ENCODE measurements at places on chromosomes 7 and 10. TPM values are rescaled to one million over a fixed set of nuclear protein-coding genes. Genes with fewer than 3 reads are reported as not detected.

GRCh38 chr10:76242956-76243355 is 811.5 kb downstream of the LRMDA start:
- no peak for DNase-seq

- DNase-seq, result no peak
These were observed 72.4 kb downstream of the ARID5B start for GRCh38 chr10:61973906-61974305.

GRCh38 chr10:120738658-120739057 is 112.5 kb upstream of the WDR11 start:
- no peak for DNase-seq

GRCh38 chr10:119305860-119306513 is 98.6 kb downstream of the GRK5 start:
- DNase-seq, result no peak

- DNase-seq, result no peak
These were observed 7.1 kb upstream of the PAX2 start for GRCh38 chr10:100738055-100738827.

DNA sequence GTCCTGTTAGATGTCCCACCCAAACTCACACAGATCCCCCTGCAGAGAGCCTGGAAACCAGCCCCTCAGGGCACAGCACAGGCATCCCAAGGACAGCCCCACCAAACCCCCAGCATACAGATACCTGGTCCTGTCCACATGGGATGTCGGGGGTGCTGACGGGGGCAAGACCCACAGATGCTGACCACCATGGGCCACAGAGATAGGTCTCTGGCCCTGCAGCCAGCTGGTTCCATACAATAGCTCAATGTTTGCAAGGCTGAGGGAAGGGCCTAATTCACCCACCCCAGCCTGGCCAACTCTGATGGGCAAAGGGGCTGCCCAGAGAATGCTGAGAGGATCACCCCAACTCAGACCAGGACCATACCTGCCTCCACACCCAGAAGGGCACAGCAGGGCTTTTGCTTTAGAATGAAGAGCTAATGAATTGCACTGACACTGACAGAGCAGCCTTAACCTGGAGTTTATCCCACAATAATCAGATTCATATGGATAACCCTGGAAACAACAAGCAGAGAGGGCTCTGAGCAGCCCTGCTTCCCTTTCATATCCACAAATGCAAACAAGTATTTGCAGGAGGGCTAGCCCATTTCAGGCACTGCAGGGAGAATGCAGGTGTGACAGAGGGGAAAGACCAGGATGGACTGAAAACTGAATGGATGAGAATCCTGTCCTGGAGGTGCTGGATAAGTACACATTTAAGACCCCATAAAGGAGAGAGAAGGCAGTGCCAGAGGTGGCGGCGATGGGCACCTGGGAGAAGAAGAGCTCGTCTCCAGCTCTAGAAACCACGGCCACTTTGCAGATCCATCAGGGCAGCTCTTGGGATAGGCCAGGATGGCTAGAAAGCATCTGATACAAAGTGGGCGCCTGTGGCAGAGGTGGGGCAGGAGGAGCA is 126.7 kb downstream of the TNS3 start:
- DNase-seq, result no peak

DNA sequence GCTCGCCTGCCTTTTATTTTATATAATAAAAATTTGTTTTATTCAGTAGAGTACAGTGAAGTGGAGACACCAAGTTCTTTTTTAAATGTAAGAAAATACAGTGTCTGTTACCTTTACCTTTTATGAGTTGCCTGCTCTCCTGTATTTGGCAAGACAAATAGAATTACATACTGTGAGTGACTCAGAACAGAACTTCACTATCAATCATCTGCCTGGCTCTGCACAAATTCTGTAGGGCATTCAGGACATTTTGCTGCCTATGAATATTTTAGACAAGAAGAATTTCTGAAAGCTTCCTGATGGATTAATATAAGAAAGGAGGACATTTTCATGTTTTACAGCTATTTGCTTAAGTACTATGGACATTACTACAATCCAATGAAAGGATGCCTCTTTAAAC is 135.4 kb upstream of the PHF14 start:
- DNase-seq, result no peak

- no peak for DNase-seq
These were observed 190.7 kb upstream of the GPR26 start for GRCh38 chr10:123475466-123475865.

GRCh38 chr7:15309872-15310271 is 251.9 kb downstream of the AGMO start:
- no peak for DNase-seq

- DNase-seq, result no peak
These were observed 10.5 kb upstream of the MDFIC start for GRCh38 chr7:114911411-114911810.

The SCART1 gene
- polyA plus RNA-seq, result 1.6 TPM

The AKR1B15 gene
- polyA plus RNA-seq, result not detected

The LIPM gene
- polyA plus RNA-seq, result not detected
